NCI-H2029 treated with DMSO at 0.1 percent for 48 hours (cell line): ENCODE measurements at places on chromosomes 12 and 14.

- no peak for DNase-seq
Observed at GRCh38 chr14:72177251-72177650, 245.0 kb downstream of the RGS6 start.

GRCh38 chr14:58828298-58828697 is 190.5 kb downstream of the DACT1 start:
- no peak for DNase-seq

DNA sequence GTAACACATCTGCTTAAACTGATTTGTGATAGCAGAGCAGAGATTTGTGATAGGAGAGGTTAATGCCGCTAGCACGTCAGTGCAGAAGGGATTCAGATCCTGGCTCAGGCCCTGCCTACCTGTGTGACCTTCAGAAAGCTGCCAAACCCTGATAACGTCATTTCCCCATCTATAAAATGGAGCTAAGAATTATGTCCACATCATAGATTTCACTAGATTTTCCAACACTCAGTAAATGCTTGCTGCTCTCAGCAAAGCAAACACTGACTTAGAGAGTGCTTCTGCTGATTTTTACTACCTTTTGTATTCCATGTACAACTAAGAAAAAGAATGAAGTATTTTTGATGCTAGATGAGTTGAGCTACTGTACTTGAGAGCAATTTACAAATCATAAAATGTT is 261.4 kb downstream of the ITPR2 start:
- DNase-seq: no peak

- DNase-seq: no peak
Observed at GRCh38 chr12:98228683-98229539, 286.5 kb upstream of the TMPO start.

- no peak for DNase-seq
Observed at GRCh38 chr12:5506821-5507231, 74.9 kb downstream of the NTF3 start.

DNA sequence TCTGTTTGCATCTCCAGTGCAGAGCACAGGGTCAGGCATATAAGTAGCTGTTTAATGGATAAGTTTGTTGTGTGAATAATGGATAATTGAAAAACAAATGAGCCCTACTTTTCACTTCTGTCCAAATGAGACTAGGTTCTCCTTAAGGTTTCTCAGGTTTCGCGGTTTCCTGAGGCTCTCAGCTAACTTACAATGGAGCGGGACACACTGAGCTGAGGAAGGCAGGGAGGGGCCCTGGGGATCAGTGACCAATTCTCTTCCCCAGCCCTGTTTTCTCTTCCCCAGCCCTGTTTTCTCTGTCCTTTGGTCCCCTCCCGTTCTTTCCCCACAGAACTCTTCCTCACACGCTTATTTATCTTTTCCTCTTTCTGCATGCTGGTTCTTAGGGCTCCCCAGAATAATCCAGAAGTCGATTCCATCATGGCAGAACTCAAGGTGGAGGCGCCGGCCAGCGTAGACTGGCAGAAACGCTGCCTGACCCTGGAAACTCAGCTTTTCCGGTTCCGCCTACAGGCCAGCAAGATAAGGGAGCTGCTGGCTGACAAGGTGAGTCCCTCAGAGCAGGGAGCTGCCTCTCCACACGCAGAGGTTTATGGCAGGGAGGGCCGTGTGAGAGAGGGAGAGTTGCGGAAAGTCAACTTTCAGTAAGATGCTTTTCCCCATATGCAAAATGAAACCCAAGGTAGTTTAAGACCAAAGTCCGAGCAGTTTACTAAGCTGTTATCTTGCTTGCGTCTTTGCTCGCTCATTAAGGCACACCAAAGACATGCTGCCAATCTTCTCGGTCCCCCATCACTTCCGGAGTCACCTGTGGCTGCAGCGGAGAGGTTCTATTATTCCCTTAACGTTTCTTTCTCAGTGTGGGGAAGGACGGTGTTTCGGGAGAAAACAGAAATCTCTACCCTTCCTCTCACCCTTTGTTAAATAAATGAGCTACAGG is 8.6 kb downstream of the PLEKHH1 start:
- no peak for DNase-seq
